ENCODE measurements at places on chromosomes 11 and 22. TPM values are rescaled to one million over a fixed set of nuclear protein-coding genes. Genes with fewer than 3 reads are reported as not detected.

The CD3D gene
- 0.55 TPM for polyA plus RNA-seq

The FOLH1 gene
- not detected for polyA plus RNA-seq

The MS4A2 gene
- 0.04 TPM for polyA plus RNA-seq

DNA sequence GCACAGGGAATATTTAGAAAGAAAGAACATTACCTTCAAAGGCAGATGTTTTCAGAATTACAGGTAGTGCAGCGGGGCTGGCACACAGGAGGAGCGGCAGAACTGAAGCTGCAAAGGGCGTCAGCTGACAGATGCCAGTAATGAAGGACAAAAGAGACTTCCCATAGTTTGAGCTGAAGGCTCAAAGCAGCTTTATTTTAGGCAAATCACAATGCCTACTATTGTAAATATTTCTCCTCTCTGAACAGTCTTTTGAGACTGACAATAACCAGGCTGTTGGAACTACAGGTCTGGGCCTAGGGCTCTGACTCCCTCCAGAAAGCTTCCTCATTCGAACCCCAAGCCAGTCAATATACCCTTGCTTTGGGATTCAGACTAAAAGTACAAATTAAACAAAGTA is 256.9 kb upstream of the NARS2 start:
- DNase-seq, result no peak

The SLC5A1 gene
- polyA plus RNA-seq, result 22.1 TPM
